ENCODE measurements at places on chromosomes 5 and 9. TPM values are rescaled to one million over a fixed set of nuclear protein-coding genes. Genes with fewer than 3 reads are reported as not detected.
A peak's percentile ranks its signal among the peaks of the same experiment; 100 is the strongest.

DNA sequence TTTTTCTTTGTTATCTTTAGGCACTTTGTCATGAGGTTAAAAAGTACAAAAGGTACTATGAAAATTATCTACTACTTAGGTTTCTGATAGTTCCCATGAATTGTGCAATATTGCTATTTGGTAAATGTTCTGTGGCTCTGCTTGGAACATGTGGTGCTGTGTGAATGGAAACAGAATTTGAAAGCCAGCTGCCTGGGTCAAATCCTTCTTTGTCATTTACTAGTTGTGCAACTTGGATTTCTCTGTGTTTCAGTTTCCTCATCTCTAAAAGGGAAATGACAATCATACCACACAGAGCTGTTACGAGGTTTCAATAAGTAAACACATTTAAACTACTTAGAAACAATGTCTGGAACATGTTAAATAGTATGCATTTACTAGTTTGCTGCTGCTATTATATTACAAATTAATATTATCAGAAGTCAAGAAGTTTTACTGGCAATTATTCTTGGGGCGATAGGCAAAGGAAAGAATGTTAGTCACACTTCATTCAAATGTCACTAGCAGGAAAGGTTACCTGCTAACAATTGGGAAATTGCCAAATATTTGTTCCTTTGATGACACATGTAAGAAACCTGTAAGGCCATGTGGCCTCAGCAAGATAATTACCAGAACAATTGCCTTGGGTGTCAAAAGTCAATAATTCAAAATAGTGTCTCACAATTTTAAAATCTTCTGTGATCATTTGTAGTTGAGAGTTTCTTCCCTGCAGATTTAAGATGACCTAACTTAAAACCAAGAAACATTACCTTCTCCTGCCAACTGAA, 184.8 kb downstream of the KIAA0825 start:
- peak overlapping the region; percentile 90 for H3K27ac ChIP-seq
- H3K27me3 ChIP-seq, result no peaks in the 10 kb centered on the region
- H3K4me1 ChIP-seq, result peaks cover 8% of the 10 kb centered on the region
- peak; percentile 59 for DNase-seq
- H3K36me3 ChIP-seq, result no peaks in the 10 kb centered on the region

- H3K27ac ChIP-seq, result no peak overlapping the region
- H3K27me3 ChIP-seq, result no peaks in the 10 kb centered on the region
- no peaks in the 10 kb centered on the region for H3K36me3 ChIP-seq
- no peak for DNase-seq
- no peaks in the 10 kb centered on the region for H3K4me1 ChIP-seq
- H3K4me3 ChIP-seq, result no peak overlapping the region
Measured at GRCh38 chr9:13481274-13481673, 201.8 kb upstream of the MPDZ start.

Gene LCN9
- not detected for total RNA-seq

Gene DAB2
- 32.8 TPM for total RNA-seq

- no peak overlapping the region for H3K4me3 ChIP-seq
- H3K27me3 ChIP-seq, result no peaks in the 10 kb centered on the region
Measured at GRCh38 chr5:89729623-89730301, 679.8 kb downstream of the CETN3 start.
